Eye (tissue), 1 donor: ENCODE measurements at places on chromosomes 16 and 17.

DNA sequence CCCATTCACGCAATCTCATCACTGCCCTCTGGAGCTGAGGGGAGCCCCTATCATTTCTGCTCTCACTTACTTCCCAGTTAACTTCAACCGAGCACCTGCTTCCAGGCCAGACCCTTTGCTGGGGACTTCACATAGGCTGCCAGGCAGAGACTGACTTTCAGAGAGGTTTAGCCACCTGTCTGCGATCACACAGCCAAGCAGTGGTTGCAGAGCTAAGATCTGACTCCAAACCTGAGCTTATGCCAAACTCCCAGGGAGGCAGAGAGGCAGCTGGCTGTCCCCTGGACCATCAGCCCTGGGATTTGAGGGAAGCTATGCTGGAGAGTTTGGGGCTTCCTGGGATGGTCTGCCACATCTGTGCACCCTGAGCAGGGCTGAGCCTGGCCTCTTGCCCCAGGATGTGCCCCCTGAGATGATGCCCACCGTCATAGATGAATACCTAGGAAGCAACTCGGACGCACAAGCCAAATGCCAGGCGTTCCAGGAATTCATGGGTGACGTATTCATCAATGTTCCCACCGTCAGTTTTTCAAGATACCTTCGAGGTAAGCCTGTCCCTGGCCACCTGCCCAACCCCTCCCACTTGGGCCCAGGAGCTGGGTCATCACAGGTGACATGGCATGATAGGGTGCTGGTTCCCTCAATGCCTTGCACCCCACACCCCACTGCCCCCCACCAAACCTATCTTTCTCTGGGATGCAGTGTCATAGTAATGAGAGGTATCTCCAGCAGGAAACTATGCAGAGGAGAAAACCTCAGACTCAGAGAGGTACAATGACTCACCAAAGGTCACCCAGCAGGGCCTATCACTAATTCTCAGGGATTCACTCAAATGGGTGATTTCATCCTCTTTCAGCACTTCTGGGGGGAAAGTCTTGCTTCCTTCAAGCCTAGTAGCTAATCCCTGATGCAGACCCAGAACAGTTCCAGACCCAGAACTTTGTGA, 10.0 kb downstream of the CES3 start:
- no peak for DNase-seq

DNA sequence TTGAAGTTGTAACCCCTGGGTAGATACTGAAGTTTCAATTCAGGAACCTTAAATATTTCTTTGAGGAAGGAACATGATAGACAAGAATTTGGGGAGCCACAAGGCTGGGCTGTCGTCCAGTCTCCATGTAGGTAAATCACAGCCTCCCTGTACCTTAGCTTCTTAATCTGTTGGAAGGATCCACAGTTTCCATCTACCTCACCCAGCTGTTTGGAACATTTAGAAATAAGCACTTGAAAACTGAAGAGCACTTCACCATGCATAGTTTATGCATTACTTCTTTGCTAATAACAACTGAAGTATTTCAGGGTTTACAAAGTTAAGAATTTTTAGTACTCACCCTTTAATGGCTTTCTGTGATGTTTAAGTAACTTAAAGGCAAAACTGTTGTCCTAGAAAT, 17.2 kb downstream of the TXNDC11 start:
- DNase-seq: no peak

- DNase-seq: peak; percentile 91
Measured at GRCh38 chr16:55370762-55371482, 46.9 kb downstream of the IRX6 start.

GRCh38 chr16:46976550-46976949, 3.1 kb upstream of the DNAJA2 start:
- no peak for DNase-seq

DNA sequence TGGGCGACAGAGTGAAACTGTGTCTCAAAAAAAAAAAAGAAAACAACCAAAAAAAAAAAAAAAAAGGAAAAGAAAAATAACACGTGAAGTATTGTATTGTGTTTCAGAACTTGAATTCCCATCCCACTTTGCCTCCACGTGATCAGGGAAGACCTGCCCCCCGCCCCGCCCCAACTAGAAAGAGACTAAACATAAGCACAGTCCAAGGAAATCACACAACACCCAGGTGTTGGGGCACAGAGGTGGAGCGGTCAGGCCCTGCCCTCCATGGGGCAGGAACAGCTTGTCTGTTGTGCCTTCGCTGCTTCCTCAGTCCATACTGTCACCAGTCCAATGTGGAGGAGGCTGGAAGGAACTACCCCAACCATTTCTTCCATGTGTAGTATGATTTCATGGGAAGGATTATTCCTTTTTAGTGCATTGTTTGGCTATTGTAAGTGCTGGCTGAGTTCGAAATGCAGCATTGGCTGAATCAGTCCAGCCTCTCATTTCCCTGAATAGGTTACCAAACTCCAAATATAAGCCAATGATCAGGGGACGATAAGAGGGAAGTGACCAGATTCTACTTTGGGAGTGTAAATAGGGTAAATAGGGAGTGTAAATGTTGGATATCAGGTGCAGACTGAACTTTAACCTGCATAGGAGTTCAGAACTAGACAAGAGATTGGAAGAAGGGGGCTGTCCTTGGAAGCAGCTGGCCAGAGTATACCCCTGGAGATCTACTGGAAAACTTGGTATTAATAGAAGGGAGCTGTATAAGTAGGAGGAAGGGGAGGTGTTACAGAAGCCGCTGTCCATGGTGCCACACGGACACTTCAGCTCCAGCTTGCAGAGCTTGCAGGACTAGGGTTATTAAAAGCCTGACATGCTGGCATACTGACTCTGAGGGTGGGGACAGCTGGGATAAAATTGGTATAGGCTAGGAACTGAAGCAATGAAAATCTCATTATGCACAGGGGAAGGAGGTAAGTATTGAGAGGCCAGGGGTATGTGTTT, 50.7 kb downstream of the TANGO6 start:
- DNase-seq: peak; percentile 63

DNA sequence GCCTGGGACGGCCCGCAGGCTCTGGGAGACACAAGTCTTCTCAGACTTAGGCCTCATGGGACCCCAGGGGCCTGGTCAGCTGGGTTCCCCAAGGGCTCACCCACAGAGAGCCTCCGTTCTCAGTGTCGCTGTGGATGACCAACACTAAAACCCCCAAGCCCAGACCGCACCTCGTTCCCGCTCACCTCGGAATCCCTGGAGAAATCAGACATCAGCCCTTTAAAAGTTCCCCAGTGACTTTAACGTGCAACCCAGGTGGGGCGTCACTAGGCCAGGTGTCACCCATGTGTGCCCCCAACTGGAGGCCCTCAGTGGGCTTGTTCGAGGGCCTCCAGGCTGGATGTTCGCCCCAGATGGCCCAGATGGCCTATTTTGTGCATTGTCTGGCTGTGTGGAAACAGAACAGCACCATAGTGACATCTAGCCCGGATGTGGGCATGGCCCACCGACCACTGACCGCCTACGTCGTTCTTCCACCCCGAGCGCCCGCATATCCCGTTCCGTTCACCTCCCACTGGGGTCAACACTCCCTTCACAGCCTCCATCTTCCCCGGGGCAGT, 52.3 kb upstream of the DNAH17 start:
- no peak for DNase-seq

DNA sequence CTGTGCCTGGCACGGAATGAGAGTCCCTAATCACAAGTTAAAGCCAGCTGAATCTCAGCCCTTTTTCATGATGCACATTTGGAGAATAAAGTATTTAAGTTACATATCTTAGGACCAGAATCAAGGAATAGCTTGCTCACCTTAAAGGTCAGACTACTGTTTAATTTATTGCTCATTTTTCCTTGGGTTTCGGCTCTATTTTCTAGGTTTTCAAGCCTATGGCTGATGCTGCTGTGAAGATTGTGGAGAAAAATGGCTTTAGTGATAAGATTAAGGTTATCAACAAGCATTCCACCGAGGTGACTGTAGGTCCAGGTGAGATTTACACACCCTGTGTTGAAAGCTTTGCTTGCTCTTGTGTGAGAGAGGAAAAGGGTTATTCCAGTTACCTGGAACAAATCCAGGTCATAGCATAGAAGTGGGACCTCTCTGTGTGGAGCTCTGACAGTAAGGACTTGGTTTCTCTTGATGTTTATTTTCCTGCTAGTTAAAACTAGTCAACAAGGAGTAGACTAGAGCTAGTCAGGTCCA, 18.1 kb downstream of the PRMT7 start:
- DNase-seq: no peak

- DNase-seq: no peak
Measured at GRCh38 chr17:17754719-17755686, 73.7 kb downstream of the RAI1 start.

- no peak for DNase-seq
Measured at GRCh38 chr16:27745348-27745747, 195.4 kb downstream of the KATNIP start.

DNA sequence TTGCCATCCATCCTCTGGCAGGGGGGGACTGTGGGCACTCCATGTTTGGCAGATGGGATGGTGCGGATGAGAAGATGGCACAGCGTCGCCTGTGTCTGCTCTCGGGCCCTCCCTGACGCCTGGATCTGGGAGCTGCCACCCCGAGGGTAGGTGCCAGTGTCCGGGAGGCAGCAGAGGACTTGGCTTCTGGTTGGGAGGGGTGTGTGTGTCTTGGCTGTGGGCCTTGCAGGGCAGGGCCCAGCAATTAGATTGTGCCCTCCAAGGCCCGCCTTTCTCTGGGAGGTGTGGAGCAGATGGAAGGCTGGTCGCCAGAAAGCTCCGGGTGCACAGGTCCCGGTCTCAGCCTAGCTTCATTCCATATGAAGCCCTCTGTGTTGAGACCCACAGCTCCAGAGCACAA, 1.4 kb downstream of the RAP1GAP2 start:
- DNase-seq: no peak

DNA sequence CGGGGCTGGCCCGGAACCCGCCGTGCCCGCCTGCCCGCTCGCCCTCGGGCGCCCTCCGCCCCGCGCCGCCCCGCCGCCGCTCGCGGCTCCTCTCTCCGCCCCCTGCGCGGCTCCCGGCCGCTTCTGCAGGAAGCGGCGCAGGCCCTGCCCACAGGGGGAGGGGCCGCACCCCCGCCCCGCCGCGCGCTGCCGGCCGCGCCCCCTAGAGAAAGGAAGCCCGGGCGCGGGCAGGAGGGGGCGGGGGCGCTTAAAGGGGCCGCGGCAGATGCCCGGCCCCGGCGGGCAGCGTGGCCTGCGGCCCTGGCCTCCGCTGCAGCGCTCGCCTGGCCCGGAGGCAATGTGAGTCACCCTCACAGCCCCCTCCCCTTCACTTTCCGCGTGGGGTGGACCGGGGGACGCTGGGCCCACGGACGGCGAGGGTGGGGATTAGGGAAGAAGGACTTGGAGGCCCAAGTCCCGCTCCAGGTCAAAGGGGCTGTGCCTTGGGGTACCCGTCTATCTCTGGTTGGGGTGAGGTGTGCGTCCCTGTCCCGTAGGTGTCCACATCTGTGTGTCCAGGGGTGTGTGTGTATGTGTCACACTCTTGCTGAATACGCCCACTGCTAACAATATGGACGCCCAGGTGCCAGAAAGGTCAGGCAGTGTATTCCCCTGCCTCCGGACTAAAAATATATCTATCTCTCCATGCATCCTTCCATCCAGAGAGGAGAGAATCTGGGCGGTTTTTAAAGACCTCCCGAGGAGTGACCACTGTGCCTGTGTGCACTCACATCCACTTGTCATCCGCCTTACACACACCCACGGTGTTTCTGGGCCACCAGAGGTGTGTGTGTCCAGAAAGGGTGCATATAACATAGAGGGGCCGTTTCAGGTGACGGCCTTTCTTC, at the start of gene GIT1:
Gene GIT1 (minus strand): TSS at position 125 of the 887 bp plus-strand sequence. CDS start 270 bp downstream, outside the sequence.
- DNase-seq: peak; percentile 94

DNA sequence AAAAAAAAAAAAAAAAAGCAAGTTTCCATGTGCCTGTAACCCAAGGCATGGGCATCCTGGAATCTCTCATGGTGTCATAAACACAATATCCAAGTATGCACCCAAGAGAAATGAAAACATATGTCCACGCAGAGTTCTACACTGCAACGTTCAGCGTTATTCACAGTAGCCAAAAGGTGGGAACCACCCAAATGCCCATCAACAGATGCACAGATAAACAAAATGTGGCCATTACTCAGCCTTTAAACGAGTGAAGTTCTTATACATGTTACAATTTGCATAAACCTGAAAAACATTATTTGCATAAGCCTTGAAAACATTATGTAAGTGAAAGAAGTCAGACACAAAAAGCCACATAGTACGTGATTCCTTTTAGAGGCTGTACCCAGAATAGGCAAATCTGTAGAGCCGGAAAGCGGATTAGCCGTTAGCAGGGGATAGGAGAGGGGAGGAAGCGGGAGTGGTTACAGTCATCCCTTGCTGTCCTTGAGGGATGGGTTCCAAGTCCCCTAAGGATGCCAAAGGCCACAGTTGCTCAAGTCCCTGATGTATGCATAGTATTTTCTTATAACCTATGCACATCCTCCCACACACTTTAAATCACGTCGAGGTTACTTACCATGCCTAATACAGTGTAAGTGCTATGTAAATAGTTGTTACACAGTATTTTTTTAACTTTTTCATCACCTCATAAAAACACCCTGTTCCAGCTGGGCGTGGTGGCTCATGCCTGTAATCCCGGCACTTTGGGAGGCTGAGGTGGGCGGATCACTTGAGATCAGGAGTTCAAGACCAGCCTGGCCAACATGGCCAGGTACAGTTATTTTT, 47.3 kb upstream of the DNAH17 start:
- DNase-seq: no peak

GRCh38 chr16:55949518-55949917, 74.3 kb upstream of the CES5A start:
- DNase-seq: no peak

DNA sequence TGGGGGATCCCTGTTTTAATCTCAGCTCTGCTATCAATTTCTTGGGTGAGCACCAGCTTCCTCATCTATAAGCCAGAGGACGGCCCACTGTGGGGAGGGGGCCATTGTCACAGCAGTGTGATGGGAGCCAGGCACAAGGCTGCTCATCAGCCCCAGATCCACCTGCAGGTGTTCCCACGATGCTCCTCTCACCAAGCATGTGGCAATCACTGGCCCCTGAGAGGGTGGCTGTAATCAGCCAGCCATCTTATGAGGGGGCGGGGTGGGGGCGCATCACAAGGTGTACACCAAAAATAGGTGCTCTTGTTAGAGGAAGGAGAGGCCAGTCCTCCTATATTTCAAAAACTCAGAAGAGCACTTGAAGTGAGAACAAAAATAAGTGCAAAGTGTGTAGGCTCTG, 31.2 kb downstream of the HNF1B start:
- no peak for DNase-seq

DNA sequence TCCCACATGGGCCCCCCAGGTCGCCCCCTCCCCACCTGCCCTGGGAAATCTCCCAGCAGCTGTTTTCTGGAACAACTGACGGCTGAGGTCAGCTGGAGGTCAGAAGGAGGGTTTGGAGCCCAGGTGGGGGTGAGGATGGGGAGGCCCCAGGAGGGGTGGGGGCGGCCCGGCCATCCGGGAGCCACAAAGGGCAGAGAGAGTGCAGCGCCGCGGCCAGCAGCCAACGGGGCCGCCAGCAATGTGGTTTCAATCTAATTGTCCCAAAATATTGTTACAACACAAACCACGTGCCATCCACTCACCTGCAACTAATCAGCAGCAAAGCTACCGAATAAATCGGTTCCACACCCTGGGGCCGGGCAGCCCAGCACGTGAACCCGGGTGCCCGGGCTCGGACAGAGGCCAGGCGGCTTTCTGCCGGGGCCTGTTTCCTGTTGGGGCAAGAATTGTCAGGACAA, 28.3 kb upstream of the SLC38A10 start:
- DNase-seq: peak; percentile 75

- DNase-seq: no peak
Measured at GRCh38 chr17:76753061-76753961, 15.4 kb downstream of the MFSD11 start.

- DNase-seq: no peak
Measured at GRCh38 chr16:58264961-58265479, 29.8 kb downstream of the PRSS54 start.
